CD4-positive, alpha-beta T cell treated with Interleukin-15 for 1 hour (primary cell): ENCODE measurements at places on chromosomes 16 and 17.

DNA sequence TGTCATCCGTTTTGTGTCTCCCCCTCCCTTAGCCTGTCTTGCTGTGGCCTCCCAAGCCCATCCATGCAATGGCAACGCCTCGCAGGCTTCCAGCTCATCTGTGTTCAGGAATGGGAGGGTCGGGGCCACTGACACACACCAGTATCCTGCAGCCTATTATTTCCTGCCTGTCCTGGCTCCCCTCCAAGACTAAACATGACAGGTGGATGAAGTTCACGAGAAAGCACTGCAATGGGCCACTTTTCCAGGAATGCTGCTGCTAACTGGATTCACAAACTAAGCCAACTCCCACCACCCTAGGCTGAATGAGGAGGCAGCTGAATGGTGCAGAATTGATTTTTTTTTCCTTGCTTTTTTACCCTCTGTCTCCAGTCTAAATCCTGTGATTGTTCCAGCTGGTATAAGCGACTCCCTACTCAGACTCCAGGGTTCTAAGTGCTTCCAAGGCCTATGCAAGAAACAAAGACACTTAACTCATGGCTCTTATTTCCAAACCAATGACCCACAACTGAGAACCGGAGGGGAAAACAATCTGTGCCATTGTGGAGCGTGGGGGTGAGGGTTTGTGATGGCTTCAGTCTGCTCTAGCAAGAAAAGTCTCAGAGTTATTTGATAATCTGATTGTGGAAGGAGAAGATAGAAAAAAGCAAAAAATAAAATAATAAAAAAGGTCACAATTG is 23.3 kb downstream of the TMEM100 start:
- no peak for DNase-seq

GRCh38 chr17:44207743-44208142 is 8.1 kb upstream of the ATXN7L3 start:
- DNase-seq, result no peak

DNA sequence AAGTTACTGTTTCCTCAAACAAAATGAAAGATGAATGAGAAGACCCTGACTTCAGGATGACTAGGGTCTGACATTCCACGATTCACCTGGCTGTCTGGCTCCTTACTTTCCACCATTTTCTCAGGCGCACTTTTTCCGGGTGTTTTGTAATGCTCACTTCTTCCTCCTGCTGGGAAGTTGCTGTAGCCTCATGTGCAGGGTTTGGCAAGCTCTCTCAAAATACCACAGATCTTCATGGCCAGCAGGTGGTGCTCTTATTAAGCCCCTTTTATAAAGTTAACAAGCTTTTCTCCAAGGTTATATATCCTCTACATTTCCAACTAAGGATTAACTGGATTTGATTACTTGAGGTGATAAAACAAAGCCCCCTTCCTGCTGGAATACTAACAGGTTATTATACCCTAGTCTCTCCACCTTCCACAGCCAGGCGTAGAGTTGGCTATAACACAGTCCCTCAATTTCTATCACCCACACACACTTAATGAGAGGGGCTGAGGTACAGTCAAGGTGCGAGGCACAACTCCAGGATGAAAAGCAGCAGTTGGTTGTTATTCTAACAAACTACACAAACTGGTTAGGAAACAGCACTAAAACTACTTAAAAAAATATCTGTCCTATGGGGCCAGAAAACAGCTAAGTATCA is 45.4 kb downstream of the STH start:
- peak; percentile 45 for DNase-seq

- no peak for DNase-seq
Measured at GRCh38 chr16:89178453-89179147, 7.1 kb downstream of the CDH15 start.

GRCh38 chr16:84677849-84678248 is 22.0 kb upstream of the USP10 start:
- no peak for DNase-seq

GRCh38 chr16:28191364-28191960 is 20.3 kb downstream of the XPO6 start:
- DNase-seq, result no peak

DNA sequence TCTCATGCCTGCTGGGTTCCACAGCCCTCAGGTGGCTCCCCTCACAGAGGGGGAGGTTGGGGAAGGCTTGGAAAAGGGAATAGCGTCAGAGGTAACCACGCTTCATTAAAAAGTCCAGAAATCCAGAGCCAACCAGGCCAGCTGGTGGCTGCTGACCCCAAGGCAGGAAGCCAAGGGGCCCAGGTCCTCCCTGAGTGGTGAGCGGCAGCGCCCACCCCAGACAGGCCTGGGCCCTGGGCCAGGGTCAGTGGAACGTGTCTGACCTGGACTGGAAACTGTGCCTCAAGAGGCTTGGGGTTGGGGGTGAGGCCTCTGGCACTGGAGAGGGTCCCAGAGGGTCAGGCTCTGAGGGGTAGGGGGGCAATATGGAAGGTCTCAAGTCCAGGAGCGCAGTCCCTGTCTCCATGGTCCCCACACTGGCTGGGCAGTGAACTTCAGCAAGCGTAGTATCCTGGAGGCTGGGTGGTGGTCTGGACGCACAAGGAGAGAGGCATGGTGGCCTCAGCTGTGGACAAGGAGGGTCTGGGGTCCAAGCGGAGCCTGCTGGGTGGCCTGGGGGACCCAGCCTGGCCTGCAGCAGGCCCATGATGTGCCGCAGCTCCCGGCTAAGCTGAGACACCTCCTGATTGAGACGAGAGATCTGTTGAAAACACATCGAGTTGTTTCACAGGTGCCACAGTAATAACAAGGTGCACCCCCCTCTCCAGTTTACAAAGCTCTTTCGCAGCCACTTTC is 5.2 kb upstream of the RAB5C start:
- DNase-seq, result no peak

- peak; percentile 23 for DNase-seq
Measured at GRCh38 chr17:49365667-49366066, 3.6 kb upstream of the ZNF652 start.

DNA sequence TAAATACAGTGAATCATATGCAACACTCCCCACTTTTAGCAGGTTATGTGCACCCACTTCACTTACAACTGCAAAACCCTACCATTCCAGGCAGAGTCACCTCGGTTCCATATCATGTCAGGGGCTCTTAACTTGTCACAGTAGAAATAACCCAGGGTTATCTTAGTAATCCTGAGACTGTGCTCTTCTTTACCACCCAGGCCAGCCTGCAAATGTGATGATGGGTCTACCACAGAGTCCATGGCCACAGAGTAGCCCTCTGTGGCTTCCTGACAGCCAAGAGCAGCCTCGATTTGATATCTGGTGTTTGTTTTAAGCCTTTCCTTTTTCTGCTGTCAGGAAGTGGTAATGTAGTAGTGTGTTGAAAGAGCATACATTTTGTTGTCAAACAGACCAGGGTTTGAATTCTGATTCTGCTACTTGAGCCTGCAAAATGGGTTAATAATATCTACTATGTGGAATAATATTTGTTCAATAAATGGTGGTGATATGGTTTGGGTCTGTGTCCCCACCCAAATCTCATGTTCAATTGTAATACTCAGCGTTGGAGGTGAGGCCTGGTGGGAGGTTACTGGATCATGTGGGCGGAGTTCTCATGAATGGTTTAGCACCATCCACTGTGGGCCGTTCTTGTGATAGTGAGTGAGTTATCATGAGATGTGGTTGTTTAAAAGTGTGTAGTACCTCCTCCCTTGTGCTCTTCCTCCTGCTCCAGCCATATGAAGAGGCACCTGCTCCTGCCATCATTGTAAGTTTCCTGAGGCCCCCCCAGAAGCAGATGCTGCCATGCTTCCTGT is 416.5 kb downstream of the UTP18 start:
- no peak for DNase-seq

DNA sequence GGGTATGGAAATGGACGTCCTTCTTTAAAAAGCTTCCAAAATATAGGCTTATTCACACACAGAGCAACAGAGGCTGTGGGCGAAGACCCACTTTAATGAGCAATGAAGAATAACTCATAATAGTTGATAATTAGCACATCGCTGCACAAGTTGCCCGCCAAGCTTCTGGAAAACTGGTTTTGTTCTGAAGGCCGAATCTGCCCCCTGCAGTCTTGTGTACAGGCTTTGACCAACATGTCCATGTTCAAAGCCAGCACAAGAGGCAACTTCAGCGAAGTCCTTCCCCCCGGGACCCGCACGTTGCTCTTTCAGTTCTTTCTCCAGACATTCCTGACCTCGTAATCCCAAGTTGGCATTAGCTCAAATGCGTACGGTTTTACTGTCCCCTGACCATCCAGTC is 73.3 kb downstream of the IRX5 start:
- DNase-seq, result no peak

DNA sequence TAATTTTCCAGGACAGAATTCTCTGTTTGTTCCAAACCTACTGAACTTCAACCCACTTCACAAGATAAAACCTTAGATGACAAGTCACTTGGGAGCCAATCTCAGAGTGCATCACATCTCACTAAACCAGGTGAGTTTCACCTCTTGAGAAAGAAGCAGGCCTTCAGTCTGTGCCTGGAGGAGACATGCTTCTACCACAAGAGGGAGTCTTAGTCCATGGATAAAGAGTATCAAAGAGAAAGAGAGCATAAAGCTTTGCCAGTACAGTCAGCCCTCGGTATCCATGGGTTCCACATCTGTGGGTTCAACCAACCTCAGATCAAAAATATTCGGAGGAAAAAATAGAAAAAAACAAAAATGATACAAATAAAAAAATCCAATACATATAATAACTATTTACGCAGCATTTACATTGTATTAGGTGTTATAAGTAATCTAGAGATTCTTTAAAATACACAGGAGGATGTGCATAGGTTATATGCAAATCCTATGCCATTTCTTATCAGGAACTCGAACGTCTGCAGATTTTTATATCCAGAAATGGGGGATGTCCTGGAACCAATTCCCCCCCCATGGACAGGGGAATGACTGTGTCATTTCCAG is 37.7 kb downstream of the DUSP14 start:
- DNase-seq, result no peak
